ENCODE measurements at places on chromosomes 4 and X.

DNA sequence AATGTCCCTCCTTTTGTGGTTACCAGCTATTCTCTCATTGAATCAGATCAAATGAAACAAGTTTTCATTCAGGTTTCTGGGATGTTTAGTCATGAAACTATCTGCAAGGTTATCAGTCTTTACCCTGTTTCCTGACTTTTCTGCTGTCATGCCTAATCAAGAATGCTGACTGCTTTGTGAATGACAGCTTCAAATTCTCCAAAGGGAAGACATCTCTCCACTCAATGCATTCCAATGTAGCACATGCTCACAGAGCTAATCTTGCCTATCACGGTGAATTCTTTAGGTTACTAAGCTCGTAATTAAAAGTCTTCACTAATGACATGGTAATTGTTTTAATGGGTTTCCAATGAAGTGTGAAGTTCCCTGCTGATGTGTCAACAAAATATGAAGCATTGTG, 1068.5 kb downstream of the PCDH7 start:
- DNase-seq = no peak

GRCh38 chr4:154164931-154165839, 326.4 kb downstream of the DCHS2 start:
- DNase-seq = no peak

DNA sequence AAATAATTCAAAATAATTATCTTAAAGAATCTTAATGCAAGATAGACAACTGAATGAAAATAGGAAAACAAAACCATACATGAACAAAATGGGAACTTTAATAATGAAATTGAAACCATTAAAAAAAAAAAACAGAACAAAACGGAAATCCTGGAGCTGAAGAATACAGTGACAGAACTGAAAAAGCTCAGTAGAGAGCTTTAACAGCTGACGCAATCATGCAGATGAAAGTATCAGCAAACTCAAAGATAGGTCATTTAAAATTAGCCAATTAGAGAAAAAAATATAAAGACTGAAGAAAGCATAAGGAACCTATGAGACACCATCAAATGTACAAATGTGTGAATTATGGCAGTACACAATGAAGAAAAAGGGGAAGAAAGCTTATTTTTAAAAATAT, 18.8 kb downstream of the SLC25A31 start:
- DNase-seq = no peak

DNA sequence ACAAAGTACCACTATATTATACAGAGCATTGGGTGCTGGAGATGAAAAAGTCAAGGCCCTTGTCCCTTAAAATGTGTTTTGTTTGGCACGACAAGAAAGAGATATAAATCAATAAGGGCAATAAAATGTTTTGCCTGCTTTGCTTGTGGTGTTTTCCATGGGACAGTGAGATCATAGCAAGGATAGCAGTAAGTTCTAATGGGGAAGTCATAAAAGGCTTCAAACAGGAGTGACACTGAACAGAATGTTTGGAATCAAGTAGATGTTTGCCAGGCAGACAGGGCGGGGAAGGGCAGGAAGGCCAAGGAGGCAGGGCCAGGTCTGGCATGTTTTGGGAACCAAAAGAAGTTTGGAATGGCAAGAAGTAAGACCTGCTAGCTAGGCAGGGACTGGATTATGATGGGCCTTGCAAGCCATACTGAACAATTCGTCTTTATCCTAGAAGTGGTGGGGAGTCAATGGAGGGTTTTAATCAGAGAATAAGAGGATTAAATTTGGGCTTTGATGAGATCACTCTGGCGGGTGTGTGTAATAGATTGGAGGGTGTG, 16.4 kb downstream of the FGF2 start:
- no peak for DNase-seq

GRCh38 chr4:8123870-8124269, 34.7 kb downstream of the ABLIM2 start:
- no peak for DNase-seq

GRCh38 chr4:123378794-123379193, 17.8 kb upstream of the SPRY1 start:
- no peak for DNase-seq

DNA sequence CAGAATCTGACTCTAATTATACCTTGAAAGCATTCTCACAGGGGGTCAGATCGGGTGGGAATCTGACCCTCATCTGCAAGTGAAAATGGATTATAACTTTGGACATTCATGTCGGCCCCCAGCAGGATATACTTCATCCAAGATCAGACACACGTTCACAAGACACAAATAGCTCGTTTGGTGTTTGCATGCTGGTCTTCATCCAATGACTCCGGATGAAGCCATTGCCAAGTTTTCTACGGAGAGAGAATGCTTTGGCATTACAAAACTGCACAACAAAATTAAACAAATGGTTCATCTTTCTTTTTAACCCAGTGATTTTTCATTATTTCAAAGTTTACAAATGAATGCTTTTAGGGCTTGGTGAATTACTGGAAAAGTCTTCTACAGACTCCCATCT, 105.5 kb downstream of the MID1 start:
- DNase-seq = no peak

GRCh38 chrX:70434914-70435586, 9.6 kb upstream of the DLG3 start:
- peak; percentile 32 for DNase-seq

DNA sequence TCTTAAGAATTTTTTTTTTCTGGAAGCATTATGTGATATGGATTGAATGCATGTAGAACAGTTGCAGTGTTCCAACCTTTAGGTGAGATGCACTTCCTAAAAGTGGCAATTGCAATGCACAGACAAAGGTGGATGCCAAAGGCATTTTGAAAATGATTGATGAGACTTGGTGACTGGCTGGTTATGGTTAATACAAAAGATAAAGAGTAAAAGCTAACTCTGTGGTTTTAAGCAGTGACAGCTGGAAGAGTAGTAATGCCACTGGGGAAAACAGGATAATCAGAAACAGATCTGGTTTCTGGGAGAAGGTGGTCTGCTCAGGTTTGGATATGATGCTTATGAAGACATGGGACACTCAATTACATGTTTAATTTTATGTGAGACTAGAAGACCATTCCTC, 345.6 kb downstream of the RPA4 start:
- DNase-seq = no peak

- no peak for DNase-seq
Measured at GRCh38 chr4:4673070-4673469, 131.2 kb upstream of the STX18 start.

- DNase-seq = no peak
Measured at GRCh38 chrX:17495052-17495451, 120.1 kb downstream of the NHS start.

DNA sequence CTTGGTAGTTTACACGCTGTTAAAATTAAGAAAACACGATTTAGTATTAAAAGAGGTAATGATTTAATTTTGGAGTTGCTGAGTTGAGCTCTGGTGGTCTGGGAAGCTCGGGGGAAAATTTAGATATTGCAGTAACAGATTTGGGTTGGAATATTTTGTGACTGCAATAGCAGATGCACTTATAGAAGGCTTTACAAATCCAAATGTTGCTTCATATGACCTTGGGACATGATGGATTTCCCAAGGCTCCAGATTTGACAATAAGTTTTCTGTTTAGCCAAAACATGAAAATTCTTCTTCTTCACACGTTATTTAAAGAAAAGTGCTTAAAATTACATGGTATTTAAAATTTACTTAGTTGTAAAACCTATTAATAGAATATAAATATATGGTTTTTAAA, 302.0 kb downstream of the SPRY1 start:
- no peak for DNase-seq

DNA sequence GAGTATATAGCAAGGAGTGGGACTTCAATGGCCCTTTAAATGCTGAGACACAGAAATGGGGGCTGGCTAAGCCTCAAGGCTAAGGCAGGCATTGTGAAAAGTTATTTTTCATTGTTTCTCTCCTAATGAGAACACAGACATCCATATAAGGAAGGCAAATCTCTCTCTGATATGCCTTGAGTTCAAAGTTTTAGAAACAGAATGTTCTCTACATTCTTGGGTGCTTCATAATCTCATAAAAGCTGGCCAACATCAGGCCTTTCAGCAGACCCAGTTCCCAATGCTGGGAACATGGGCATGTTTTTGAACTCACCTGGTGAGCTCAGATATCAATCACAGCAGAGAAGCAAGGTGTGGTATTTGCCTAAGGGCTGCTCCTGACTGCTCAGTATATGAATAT, 19.4 kb upstream of the RAB40A start:
- DNase-seq = no peak

GRCh38 chrX:133911825-133912495, 73.4 kb downstream of the GPC3 start:
- no peak for DNase-seq

GRCh38 chrX:35664833-35665232, 133.3 kb upstream of the MAGEB16 start:
- no peak for DNase-seq

DNA sequence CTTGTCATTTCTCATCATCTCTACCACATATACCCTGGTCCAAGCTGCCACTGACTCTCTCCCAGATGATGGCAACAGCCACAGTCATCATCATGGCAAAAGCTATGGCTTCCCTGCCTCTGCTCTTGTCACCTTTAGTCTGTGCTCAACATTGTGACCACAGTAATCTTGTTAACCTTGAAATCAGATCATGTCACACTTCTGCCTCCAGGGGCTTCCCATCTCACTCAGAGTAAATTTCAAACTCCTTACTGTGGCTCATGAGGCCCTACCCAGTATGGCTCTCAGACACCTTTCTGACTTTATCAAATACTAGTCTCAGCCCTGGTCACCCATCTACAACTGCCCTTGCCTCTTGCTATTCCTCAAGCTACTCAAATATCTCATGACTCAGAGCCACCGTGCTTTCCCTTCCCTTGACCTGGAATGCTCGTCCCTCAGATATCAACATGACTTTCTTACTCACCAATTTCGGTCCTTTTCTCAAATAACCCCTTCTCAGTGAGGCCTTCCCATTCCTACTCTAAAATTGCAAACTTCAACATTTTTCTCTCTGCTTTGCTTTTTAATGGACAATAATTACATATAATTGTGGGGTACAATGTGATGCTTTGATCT, 41.1 kb upstream of the STIM2 start:
- DNase-seq = no peak

DNA sequence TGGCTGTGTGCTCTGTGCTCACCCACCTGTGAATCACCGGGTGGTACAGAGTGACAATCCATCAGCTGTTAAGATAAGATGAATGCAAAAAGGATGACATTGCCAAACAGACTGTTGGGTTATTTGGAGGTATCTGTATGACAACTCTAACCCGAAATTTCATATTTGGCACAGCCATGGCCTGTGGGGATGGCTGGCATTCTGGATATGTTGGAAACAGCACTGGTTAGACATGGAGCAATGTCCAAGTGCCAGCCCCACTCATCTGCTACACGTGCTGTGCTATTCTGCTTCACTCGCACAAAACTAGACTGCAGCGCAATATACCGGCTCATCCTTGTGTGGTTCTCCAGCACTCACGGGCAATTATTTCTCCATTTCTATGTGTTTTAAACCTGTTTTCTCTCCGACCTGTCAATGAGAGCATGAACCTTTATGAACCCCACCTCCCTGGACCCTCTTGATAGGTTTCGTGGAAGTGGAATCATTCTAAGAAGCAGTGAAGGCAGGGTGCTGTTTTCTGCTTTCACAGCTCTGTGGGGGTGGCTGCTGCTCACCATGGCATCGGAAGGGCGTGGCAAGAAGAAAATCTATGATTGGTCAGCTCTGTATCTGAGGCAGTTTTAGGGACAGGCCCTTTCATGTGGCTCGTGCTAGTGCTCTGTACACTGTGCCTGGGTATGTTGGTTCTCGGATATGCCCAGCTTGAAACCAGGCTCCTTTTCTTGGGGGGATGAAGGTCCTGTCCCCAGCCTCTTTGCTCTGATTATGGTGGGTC, 94.9 kb downstream of the ENPP6 start:
- DNase-seq = no peak

GRCh38 chr4:107806196-107806595, 18.5 kb upstream of the SGMS2 start:
- DNase-seq = no peak

DNA sequence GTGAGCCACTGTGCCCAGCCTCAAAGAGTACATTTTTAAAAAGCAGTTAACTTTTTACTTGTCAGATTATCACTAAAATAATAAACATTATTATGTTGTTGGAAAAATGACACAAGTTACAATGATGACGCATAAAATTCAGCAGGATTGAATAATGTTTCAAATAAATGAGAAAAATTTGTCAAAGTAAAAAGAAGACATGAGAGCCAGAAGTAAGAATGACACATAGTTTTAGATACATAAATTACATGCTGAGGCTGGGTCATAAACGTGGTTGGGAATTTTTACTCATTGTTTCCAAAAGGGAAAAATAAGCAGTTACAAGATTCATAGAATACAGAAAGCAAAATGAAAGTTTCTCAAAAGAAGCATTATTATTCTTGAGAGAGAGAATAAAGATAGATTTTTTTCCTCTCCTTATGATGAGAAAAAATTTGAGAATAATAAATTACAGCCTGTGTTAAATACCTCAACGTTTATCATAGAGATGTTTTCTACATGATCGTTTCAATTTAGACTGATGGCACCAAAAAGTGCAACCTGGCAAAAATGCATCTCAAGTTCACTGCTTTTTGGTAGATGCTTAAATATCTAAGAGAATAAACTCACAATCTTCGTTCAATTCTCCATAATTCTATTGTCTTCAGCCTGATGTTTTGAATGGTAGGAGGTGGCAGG, 40.4 kb downstream of the GUCY1B1 start:
- no peak for DNase-seq

DNA sequence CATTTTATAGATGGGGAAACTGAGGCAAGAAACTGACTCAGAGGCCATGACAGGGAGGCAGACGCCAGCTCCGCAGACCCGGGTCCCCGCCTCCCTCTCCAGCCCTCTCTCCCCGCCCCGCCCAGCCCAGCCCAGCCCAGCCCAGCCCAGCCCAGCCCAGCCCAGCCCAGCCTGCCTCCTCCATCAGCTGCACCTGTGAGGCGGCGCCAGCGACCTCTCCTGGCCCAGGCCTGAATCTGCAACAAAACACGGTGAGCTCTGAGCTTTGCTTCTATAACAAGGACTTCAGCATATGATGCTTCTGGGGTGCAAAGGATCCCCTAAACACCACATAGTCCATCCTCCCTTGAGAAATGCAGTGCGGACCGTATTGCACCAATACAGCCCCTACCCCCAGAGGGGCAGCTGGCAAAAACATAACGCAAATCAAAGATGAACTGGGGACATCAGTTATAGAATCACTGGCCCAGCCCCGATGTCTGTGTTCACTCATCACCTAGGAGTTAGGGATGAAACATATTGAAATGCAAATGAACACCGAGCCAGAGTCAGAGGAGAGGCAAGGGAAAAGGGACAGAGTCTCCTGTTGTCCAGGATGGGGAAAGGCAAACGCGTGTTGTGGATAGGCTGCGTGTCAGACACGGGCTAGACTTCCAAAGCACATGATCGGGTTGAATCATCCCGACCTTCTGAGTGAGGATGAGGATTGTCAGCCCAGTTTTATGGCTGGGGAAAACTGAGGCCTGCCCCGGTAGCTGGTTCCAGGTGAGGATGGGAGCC, 216.1 kb upstream of the PSAPL1 start:
- no peak for DNase-seq
